ENCODE measurements at places on chromosomes 2 and 18.

GRCh38 chr2:158021226-158021625, 80.5 kb upstream of the UPP2 start:
- no peak for DNase-seq

DNA sequence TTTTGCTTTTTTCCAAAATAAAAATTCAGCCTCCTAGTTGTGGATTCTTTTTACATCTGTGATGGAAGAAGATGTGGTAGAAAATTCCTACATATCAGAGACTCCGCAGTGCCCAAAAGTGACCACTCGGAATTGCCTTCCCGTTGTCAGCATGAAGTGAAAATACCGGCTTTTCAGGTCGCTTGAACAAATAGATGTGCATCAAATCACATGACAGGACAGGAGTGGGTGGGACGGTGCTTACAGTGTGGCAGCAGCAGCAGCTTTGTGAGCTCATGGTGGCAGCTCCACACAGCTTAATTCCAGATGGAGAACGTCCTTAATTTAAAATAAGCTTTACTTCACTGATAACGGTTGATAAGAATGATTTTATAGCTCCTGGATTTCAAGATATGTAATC, 20.3 kb downstream of the SALL3 start:
- no peak for DNase-seq

GRCh38 chr2:85584857-85585780, 888 bp downstream of the VAMP5 start:
- DNase-seq: no peak

DNA sequence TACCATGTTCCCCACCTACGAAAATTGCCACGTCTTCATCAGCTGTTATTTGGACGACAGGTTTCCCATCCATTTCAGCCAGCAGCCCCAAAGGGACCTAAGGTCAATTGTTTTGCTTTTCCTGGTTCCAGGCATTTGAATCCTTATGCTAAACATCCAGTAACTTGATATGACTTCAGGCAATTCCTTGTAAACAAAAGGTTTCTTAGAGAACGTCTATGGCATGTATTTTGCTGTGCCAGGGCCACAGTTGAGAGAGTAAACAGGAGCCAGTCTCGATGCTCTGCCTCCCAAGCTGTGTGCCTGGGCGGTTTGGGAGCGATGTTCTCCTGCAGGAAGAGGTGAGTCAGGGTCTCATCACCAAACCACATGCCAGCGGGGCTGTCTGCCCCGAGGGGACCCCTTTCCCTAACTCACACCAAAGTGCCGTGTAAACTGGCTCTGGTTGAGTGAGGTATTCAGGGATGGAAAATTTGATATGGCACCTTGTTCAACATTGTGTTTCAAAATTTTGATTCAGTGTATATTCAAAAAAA, 12.9 kb upstream of the MC5R start:
- no peak for DNase-seq

DNA sequence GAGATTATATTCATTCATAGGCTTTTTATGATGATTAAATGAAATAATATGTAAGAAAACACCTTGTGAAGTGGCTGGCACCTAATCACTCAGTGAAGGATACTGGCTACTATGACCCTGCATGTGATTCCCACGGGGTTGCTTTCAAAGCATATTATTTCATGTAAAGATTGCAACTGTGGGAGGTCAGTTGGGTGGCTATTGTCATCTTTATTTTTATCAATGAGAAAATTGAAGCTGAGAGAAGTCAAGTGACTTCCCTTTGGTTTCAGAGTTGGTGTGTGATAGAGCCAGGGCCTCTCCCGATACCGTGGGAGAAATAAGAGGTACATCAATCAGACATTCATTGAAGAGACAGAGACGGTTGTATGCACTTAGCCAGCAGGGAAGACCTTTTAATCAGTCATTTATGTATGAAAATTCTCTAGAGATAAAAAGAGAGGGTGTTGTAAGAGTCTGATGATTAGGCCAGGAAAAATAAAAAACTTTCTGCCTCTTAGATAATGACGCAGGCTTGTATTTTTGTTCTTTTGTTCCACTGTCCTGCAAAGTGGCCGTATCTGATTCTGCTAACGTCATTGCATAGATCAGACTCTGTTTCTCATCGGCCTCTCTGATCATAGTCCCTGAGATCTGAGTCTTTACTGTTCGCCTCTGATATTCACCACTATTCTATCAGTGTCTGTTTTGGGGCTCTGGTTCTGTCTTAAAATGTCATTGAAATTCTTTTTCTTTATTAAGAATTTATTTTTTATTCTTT, 50.5 kb downstream of the QPCT start:
- DNase-seq: no peak

DNA sequence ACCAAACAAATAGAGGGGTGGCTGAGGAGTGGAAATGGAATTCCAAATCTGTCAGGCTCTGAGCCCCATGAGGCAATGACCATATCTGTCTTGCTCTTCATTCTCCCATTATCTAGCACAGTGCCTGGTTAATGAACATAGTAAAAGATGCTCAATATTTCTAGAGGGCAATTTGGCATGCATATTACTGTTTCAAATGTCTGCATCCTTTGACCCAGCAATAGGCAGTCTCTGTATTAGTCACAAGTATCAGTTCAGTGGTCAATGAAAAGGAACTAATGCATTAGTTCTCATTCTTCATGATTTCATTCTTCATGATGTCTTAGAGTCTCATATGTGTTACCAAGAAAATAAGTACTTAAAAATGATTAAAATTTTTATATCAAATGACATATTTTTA, 28.4 kb upstream of the MALL start:
- no peak for DNase-seq

- no peak for DNase-seq
Measured at GRCh38 chr2:207481924-207482323, 47.8 kb upstream of the CREB1 start.

DNA sequence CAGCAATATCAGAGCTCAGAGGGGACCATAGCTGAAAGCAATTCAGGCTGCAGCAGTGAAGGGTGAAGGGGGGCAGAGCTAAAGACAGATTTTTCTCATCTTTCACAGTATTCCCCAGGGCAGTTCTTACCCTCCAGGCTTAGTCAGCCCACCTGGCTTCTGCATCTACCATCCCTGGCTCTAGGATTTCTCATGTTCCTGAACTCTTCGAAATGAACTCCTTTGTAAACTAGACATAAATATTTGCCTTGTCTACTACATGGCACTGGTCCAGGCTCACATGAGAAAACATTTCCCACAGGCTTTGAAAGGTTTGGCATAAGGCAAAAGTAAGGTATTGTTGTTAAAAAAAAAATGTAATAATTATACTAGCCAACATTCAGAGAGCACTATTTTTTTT, 23.6 kb upstream of the NEB start:
- no peak for DNase-seq

DNA sequence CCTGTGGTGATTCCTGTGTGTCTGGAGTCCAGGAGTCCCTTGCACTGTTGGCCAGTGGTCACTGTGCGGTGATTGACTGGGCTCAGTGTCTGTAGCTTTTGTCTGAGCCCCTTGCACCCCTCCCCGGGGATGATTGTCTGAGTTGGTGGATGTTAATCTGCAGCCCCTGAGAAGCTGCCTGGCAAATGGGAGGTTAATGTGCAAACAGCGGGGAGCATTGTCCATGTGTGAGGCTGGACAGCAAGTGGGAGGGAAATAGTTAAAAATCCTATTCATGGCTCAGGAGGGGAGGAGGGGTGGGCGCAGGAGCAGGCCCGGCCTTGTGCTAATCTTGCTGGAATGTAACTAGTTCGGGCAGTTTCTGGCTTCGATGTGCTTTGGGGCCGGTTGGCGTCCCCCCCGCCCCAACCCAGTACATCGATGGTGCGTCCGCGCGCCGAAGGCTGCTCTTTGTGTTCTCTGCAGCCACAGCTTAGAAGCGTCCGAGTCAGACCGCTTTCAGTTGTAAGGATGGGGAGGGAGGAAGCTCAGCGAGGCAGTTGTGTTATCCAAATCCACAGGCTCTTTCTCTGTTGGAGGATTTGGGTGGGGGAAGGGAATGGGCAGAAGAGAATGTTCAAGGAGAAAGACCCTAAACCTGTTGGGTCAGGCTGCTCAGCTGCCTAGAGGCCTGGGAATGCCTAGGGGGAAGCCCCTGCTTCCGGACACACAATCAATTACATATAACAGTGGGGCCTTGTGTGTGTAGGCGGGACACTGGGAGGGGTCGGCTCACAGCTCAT, 71.8 kb downstream of the TGOLN2 start:
- DNase-seq: no peak

DNA sequence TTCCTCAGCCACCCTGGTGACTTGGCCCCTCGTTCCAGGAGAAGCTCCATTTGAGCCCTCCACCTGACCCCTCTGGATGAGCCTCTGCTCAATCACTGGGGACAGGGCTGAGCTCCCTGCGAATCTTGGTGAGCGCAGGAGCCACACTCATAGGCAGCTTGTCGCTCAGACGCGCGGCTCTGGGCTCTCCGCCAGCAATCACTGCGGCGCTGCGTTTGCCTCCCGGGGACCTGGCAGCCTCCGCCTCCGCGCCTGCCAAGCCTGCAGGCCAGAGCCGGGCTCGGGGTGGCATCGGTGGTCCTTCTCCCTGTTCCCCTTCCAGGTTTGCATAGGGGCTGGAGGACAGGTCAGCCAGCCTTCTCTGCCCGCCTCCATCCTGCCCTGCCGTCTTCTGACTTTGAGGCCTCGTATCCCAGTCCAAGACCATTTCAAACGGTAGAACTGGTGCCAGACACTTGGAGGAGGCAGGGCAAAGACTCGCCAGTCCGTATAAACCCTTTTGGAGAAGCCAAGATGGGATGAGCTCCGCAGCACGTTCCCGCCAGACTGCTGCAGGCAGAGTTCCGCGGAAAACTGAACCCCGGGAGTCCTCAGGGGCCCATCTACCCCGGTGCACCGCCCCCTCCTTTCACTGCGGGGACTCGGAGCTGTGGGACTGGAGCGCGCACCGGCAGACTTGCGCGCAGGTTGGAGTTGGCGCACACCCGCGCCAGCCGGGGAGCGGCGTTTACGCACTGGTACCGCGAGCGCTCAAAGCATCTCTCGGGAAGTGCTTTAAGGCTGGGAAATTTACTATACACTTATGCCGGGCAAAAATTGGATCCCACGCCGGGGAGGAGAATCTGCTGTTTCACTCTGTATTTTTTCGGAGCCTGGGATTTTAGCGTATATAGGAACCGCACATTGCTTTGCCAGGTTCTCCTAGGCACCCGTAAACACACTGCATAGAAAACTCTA, 1.1 kb upstream of the TACR1 start:
- DNase-seq: no peak

GRCh38 chr2:85234868-85235267, 92.9 kb downstream of the TGOLN2 start:
- DNase-seq: no peak

DNA sequence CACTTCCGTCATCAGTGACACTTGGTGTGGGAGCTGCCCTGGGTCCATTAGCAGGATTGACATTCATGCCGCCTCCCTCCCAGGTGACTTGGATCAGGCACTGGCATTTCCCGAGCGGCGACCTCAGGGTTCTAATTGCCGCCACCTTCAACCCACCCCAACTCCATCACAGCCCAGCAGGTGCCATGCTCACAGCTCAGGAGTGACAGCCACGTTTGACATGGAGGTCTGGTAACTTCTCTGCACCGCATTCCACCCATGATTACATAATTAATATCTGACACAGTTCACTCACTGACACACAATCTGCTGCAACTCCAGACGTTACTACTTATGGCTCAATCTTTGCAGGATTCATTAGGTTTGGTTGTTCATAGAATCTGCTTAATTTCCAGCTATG, 450.9 kb upstream of the MYT1L start:
- no peak for DNase-seq
